ENCODE measurements at places on chromosomes 1 and 21. TPM values are rescaled to one million over a fixed set of nuclear protein-coding genes. Genes with fewer than 3 reads are reported as not detected.

SELL gene
- total RNA-seq: 43.6 TPM

C1orf21 gene
- total RNA-seq: 0.05 TPM

CFHR2 gene
- not detected for total RNA-seq

DNA sequence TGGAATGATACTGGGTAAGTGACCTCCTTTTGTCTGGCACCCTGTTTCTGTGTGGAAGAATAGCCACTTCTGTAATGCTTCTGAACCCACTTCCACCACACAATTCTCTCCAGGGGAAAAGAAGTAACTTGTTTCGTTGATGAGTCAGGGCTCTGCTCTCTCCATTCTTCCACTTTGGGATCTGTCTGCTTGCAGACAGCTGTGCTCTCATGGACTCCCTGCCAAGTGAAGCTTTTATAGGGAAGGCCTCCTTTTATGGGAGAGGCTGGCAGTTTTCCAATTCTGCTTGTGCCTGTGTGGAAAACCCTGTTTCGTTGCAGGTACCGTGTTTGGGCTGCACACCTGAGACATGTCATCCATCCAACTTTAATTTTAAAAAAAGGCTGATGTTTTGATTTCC lies 130.7 kb downstream of the GIPC2 start:
- H3K27ac ChIP-seq: no peak overlapping the region
- H3K36me3 ChIP-seq: no peaks in the 10 kb centered on the region
- no peaks in the 10 kb centered on the region for H3K4me1 ChIP-seq
- no peak overlapping the region for H3K4me3 ChIP-seq
- H3K27me3 ChIP-seq: no peaks in the 10 kb centered on the region
- DNase-seq: no peak

DNA sequence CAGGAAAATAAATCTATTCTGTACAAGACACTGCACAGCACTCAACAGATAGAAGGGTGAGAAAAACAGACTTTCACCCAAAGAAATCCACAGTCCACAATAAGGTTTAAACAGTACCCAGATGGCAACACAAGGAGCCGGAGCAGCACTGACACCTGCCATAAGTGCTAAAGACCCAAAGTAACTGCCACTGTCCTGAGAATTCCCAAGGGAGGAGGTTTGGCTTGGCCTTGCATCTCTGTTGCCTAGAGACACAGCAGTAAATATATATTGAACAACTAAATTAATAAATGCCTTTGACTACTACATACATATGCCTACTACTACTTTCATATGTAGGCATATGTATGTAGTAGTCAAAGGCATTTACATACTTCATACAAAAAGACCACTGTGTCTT lies 68.0 kb downstream of the VAV3 start:
- DNase-seq: no peak
- H3K4me3 ChIP-seq: no peak overlapping the region
- no peaks in the 10 kb centered on the region for H3K36me3 ChIP-seq
- no peaks in the 10 kb centered on the region for H3K27me3 ChIP-seq
- no peak overlapping the region for H3K27ac ChIP-seq
- peaks cover 14% of the 10 kb centered on the region for H3K4me1 ChIP-seq

DNA sequence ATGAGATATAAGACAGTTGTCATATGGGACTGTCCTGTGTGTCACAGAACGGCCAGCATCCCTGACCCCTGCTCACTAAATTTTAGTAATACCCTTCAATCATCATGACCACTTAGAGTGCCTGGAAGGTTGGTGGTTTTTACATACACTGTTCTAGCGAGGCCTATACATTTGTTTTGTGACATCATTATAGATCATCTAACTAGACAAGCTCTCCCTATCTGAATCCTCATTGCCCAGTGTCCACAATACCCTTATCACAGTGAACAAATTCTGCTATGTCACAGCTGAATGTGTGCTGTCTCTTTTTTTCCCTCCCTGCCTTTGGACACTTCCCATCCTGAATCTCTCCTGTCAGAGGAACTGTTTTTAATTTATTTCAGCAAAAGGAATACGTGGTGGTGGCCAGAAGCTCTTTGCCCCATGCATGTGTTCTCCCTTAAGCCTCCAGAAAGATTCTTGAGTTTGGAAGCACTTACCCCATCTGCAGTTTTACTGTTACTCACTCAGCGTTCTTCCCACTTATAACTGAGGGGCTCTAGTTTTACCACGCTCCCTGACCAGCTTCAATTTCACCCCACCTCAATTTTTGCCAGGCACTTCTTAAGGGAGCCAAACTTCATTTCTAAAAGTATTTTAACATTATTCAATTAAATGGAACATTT lies 70.3 kb downstream of the OLFML2B start:
- peaks cover 2% of the 10 kb centered on the region for H3K36me3 ChIP-seq
- no peaks in the 10 kb centered on the region for H3K27me3 ChIP-seq
- no peak overlapping the region for H3K4me3 ChIP-seq
- no peak overlapping the region for H3K27ac ChIP-seq
- DNase-seq: no peak

Measured in GM12878 (cell line).